ENCODE measurements at places on chromosomes 6 and 20.

DNA sequence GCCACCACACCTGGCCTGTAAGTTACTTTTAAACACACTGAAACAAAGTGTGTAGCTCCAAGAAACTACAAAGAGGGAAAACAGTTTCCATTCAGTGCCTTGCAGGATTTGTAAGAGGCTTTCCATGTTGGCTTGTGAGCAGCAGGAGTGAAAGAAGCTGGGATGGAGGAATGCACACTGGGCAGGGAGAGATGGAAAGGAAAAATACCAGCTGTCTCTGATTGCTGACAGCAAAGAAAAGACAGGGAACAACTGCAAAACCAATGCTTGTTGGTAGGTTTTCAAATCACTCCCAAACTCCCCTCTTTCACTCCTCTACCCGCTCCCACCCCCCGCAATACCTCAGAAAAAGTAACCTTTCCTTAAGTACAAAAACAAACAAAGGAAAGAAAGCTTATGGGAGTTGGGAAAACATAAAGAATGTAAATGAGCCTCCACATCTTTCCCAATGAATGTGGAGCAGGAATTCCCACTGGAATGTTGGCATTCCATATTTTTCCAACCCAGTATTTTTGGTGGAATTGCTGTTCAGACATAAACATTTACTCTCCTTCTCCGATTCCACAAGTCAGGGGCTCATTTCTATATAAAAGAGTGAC lies 166.1 kb downstream of the THBS2 start:
- no peak for DNase-seq

GRCh38 chr6:100152201-100152600 lies 158.2 kb upstream of the MCHR2 start:
- no peak for DNase-seq

DNA sequence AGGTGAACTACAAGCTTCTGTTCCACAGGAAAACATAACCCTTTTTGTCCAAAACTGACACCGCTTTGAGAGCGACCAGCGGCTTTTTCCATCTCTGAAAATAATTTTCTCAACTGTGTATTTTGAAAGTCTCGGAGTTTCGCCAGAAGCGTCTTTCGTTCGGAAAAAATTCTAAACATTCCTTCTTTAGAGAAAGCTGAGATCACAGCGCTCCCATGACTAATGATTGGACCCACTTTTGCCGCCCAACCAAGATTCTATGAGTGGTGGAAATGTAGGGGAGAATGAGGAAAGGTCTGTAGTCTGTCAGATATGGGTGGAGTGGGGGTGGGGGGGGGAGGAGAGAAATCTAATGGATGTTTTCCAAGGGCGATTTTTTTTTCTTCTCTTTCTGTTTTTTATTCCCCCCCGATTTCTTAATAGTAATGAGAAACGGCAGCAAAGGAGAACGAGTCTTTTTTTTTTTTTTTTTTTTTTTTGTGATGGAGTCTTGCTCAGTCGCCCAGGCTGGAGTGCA lies 189.3 kb downstream of the TRIM27 start:
- no peak for DNase-seq

DNA sequence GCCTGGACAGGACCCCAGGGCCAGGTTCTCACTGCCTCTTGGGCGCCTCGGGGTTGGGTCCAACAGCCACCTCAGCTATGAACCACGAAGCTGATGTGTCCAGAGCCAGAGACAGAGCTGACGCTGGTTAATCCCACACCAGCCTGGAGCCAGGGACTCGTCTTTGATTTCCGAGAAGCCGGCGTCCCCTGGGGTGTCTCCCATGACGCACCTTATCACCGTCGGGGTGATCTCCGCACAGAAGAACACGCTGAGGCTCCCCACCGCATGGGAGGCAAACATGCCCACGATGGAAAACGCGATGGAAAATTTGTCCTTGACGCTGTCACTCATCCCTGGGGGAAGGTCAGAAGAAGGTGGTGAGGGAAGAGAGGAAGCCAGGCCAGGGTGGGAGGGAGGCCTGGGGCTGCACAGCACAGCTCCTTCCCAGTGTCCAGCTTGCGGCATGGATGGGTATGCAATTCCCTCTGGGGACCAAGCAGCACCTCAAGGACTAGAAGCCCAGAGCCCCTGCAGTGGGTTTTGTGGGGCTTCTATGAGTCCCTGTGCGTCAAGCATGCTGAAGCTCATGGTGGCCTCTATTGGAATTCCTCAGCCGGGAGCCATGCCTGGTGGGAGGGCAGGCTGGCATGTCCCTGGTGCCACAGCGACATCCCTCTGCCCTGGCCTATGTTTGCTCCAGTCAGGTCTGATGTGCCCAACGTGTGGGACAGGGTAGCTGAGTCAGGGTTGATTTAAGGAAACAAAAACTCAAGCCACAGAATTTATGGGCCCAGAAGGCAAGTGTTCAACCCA lies 25.1 kb downstream of the PSMG4 start:
- no peak for DNase-seq
